Stimulated activated CD4-positive, alpha-beta T cell treated with anti-CD3 and anti-CD28 coated beads, TNF-alpha, amount 100 ng/mL, for 4 hours (primary cell): ENCODE measurements at places on chromosomes 6 and 20.
A peak's percentile ranks its signal among the peaks of the same experiment; 100 is the strongest.

- DNase-seq: no peak
Observed at GRCh38 chr6:27986928-27987725, 30.1 kb downstream of the OR2B6 start.

DNA sequence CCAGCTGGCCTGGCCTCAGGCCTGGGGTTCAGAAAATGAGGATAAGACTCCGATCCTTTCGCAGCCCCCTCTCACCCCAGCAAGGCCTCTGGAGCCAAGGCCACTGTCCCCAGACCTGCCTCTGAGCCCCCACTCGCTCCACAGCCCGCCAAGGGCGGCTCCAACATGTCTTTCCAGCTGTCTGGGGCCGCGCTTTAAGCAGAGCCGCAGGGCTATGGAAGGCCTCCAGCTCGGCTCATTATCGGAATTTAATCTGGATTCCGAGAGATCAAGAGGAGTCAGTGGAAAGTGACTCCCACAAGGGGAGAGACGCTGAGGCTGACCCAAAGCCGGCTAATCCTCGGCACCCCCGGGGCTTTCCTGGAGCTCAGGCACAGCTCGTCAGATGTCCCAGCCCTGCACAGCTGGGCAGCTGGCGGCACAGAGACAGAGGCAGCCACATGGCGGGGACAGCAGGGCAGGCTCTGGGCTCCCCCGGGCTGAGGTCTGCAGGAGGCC, 41.8 kb downstream of the BMP7 start:
- no peak for DNase-seq

DNA sequence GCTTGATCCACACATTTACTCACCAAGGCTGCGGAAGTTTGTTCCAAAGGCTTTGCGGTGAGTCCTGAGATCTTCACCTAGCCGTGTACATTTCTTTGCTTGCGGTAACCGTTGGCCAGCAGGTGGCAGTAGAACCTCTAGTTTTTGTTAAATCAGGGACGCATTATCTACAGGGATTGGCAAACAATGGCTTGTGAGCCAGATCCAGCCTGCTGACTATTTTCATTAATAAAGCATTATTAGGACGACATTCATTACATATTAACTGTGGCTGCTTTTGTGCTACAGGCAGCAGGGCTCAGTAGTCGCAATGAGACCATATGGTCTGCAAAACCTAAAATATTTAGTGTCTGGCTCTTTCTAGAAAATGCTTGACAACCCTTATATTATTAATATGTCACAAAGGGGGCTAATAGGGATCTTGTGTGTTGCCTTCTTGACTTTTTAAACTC, 174.1 kb downstream of the DOK5 start:
- DNase-seq: peak; percentile 5

- DNase-seq: no peak
Observed at GRCh38 chr20:20009784-20010253, 7.3 kb upstream of the NAA20 start.

DNA sequence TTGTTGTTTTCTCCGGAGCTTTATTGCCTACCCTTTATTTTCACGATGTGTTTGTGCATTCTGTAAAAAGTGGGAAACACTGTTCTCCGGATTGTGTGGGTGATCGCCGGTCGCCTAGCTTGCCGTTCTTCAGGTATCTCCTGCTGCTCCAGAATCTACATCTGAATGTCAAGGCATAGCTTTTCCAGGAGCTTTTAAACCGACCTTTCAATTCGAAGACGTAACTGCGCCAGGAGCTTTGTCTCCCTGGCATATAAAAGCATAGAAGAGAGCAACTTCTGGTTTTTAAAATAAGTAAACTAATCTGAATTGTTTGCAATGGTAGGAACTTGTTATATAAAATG, 96.0 kb downstream of the HFE start:
- DNase-seq: no peak

DNA sequence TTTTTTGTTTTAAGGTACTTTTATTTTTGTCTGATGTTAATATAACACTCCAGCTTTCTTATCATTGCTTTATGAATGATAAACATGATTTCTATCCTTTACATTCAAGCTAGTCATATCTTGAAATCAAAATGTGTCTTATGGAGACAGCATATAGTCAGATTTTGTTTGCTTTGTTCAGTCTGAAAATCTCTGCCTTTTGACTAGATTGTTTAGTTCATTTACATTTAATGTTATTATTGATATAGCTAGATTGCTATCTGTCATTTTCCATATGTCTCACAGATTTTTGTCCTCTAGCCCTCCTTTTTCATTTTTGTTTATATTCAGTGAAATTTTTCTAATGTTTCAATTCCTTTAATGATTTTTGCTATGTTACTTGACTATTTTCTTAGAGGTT, 332.8 kb downstream of the SMOC2 start:
- no peak for DNase-seq

DNA sequence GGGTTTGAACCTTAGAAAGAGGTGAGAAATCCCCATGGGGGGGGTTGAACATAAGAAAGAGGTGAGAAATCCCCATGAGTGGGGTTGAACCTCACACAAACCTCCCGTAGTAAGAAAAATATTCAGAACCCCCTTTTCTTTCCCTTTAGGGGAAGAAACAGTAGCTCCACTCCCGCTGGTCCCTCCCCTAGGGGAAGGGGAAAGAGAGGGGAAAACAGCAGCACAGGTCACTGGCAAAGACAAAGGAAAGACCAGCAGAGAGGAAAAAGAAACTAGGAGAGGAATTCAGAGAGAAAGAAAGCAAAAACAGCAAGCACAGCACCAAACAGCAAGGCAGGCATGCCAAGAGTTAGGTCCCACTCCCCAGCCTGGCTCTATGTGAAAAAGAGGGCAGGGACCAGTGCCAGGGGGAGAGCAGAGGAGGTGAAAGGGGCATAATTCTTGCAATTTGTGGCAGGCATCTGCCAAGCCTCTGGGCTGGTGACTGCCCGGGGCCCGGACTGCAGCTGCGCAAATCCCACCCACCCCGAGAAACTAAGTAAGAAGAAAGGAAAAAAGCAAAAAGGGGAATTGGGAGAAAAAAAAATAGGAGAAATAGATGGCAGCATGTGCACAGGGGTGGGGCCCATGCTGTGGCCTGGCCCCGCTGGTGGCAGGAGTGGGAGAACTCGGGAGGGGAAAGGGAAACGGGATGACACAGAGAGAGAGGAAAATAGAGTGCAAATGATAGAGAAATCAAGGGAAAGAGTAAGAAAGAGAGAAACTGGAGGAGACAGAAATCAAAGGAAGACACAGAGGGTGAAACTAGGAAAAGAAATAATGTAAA, 15.1 kb upstream of the GOPC start:
- no peak for DNase-seq

- no peak for DNase-seq
Observed at GRCh38 chr6:157584036-157584435, 203.0 kb downstream of the ZDHHC14 start.

DNA sequence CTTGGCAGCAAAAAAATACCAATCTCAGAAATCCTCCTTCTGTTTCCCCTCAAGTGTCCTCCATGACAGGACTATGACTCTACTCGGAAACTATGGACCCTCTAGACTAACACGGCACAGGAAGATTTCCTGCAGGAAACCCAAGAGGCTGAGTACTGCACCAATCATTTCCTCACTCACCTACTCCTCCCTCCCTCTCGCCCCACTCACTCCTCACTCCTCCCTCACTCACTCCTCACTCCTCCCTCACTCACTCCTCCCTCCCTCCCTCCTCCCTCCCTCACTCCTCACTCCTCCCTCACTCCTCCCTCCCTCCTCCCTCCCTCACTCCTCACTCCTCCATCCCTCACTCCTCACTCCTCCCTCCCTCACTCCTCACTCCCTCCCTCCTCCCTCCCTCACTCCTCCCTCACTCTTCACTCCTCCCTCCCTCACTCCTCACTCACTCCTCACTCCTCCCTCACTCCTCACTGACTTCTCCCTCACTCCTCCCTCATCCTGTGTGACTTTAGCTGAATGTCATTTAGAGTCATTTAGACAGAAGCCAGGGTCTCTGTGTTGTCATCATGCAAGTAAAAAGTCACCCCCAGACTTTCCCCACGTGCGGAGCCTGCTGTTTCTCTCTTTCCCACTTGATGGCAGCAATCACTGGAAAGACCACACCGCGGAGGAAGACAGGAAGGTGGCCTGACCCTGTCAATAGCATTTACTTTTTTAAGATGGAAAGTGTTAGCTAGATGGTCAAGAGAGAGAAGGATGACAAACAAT, 226.8 kb upstream of the PDE10A start:
- no peak for DNase-seq

GRCh38 chr6:107563694-107564588, 74.0 kb downstream of the SOBP start:
- no peak for DNase-seq

GRCh38 chr20:50729901-50730764, 1.2 kb upstream of the PARD6B start:
- no peak for DNase-seq

DNA sequence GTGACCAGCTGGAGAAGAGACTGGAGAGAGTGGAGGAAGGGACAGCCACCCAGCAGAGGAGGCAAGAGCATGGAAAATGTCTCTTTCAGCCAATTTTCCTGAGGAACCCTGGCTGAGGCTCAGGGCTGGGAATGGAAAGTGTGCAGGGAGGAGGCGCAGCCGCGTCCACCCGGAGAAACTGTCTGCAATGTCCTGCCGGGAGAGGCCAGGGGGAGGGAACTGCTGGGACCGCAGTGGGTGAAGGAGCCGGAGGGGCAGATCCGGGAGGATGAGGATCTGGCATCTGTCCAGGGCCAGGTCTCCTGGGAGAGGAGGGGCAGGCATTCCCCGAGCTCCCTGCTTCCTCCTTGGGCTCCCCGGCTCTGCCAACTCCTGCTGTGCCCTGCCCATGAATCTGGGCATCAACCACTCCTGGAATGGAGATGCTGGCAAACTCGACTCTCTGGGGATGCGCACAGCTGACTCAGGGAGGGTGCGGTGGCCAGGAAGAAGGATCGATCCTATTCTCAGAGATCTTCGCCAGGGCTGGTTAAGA, 17.4 kb upstream of the HM13 start:
- no peak for DNase-seq

DNA sequence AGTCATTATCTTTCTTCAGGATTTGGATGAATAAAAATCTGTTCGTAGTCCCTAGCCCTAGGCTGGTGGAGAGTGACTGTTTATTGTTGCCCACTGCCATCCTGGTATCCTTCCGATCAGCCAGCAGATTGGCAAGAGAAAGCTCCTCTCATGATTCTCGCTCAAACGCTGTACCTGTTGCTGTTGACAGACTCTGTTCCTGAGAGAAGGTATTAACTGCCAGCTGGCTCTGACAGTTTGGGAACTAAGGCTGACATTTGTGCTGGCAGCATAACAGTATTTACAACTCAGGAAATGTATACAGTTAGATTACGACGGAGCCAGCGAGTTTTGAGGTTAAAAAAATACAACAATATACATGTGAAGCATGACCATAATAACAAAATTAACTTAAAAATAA, 674.5 kb downstream of the PRKN start:
- no peak for DNase-seq

DNA sequence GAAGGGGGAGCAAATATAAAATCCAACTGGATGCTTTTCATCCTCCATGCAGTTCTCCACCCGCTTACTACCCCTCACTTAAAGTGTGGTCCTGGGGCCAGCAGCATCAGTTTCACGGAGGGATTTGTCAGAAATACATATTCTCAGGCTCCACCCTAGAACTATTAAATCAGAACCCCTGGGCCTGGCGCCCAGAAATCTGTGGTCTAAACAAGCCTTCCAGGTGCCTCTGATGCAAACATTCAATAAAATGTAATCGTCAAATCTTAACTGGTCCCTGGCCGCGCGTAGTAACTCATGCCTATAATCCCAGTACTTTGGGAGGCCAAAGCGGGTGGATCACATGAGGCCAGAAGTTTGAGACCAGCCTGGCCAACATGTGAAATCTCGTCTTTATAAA, 47.7 kb downstream of the ATXN1 start:
- DNase-seq: no peak
